ENCODE measurements at places on chromosomes 16 and 17.

DNA sequence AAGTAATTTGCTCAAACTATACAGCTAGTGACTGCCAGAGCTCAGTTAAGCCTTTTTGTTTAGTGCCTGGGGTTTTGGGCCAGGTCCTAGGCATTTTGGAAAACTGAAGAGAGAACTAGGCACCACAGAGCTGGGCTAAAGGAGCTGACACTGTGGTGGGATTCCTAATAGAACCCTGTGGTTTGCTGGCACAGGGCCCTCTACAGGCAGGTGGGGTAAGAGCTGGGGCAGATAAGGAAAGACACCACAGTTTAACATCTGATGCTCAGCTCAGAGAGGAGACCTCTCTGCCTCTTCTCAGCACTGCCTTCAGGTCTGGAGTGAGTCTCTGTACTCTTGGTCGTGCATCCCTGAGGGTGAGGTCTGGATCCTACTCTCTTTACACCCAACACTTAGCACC, 121.2 kb downstream of the SNX11 start:
- DNase-seq, result no peak

GRCh38 chr17:78345791-78346494, 13.9 kb downstream of the SOCS3 start:
- no peak for DNase-seq

DNA sequence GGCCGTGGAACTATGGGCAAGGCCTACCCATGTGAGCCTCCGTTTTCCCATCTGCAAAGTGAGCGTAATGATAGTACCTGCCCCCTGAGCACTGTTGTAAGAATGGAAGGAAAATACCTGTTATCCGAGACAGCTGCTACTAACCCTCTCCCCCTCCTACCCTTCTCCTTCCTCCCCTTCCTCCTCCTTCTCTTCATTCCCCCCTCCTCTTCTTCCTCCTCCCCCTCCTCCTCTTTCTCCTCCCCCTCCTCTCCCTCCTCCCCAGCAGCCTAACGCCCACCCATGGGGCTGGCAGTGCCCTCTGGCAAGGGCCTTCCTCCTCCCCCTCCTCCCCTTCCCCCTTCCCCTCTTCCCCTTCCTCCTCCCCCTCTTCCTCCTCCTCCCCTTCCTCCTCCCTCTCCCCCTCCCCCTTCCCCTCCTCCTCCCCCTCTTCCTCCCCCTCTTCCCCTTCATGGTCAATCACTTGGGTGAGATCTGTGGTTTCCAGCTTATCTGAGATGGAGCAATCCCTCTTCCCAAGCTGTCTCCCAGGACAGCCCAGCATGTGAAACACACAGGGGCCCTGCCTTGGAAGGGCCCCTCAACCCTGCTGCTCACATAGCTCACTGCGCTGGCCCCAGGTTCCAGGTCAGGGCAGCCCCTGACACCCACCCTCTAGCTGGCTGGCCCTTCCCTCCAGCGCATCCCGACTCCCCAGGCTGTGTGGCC, 6.4 kb downstream of the ZFPM1 start:
- no peak for DNase-seq

GRCh38 chr16:85879975-85880831, 18.8 kb upstream of the IRF8 start:
- no peak for DNase-seq

- no peak for DNase-seq
Observed at GRCh38 chr16:56921571-56921970, 10.4 kb upstream of the HERPUD1 start.

GRCh38 chr16:81842564-81843242, 63.6 kb downstream of the PLCG2 start:
- no peak for DNase-seq

DNA sequence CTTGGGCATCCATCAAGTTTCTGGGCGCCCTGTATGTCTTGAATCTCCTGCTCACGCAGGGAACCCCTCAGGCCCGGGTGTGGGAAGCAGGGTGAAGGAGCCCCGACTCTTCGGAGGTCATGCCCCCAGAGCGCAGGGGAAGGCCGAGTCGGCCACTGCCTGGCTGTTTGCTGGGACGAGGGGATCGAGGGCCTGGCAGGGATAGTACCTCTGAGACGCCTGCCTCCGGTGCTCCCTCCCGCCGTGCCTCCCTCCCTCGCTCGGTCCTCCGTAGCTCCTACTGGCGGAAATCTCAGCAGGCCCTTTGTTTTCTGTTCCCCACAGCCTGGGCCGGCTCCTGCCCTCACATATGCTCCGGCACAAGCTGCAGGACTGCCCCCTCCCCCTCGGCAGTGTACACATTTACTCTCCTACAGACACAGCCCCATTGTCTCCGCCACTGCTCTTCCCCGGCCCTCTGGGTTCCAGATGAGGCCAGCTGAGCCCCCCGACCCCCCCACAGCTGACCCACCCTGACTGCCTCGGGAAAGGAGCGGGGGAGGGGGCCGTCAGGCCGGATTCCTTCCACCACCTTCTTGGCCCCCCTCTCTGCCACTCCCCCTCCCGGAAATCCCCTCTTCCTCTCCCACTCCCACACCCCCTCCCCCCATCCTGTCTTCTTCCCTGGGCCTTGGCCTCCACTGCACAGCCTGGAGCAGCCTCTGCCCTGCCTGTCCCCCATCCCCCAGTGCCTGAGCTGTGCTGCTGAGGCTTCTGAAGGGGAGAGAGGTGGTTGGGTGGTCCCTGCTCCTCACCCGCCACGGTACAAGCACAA, 1.4 kb downstream of the TRAF4 start:
- peak; percentile 72 for DNase-seq

- DNase-seq, result no peak
Observed at GRCh38 chr16:5479926-5480325, 382.3 kb upstream of the EEF2KMT start.

GRCh38 chr17:72338847-72339790, 218.3 kb downstream of the SOX9 start:
- no peak for DNase-seq

DNA sequence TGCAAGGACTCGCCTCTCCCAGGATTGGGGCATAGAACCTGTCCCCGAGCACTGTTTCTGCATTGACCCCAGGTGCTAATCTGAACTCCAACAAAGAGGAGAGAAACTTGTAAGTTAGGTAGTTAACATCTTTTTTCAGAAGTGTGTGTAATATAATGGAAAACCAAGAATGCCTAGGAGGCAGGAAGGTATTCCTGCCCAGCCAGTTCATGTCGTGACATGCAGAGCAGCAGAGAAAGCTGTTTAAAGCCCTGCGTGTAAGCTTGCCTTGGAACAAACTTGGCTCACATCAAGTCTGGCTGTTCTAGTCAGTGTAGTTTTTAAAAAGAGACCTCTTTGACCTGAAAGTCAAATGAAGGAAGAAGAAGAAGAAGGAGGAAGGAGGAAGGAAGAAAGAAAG, 2.1 kb upstream of the GNA13 start:
- no peak for DNase-seq

- no peak for DNase-seq
Observed at GRCh38 chr16:82542714-82543113, 84.1 kb upstream of the CDH13 start.

DNA sequence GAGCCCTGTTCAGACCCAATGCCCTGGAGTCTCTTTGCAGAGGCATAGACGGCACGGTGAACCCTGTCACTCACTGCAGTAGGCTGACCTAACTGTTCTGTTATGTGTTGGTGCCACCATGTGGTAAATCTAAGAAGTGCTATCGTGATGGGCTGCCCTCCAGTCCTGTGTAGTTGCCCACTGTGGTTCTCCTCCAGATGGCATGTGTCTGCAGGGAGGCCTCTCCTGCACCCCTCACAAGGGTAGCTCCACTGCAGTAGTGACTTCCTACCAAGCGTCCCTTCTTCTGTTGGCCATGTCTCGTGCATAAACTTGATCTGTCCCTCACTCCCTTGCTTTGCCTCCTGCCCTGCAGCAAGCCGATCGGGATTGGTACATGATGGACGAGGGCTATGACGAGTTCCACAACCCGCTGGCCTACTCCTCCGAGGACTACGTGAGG, 5.8 kb downstream of the DHX38 start:
- peak; percentile 32 for DNase-seq

DNA sequence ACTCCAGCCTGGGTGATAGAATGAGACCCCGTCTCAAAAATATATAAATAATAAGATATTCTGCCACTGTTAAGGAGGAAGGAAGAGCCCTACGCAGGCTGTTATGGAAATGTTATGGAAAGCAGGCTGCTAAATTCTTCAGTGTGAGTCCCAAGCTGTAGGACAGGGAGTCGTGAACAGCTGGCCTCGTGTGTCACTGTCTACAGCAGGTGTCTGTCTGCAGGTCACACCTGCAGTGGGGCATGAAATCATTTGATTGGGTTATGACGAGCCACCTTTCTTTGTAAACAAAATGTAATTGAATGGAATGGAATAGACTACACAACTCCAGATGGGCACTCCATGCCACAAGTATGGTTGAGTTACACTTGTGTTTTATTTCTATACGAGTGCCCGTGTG, 15.6 kb upstream of the LITAF start:
- no peak for DNase-seq

DNA sequence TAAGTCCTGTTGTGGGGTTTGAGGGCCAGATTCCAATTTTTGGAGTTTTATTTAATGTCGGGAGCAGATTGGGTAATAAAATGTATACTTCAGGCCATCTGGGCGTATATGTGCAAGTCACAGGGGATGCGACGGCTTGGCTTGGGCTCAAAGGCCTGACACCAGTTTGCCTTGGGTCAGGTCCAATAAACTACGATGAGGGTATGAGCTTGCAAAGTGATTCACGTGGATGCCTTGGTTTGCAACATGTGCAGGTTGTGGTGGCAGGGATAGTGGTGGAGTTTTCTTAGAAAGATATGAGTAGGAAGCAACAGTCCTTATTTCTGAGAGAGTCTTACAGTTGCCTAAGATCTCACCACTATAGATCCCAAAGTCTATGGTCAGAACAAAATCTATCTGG, 157.0 kb upstream of the CDH11 start:
- no peak for DNase-seq

GRCh38 chr17:74859459-74860228, at the start of gene GRIN2C:
Gene GRIN2C (minus strand): TSS chr17:74859885. CDS start chr17:74855092, 4,793 bp downstream.
- DNase-seq, result no peak

- no peak for DNase-seq
Observed at GRCh38 chr16:86880316-86881117, 302.2 kb downstream of the FOXL1 start.

DNA sequence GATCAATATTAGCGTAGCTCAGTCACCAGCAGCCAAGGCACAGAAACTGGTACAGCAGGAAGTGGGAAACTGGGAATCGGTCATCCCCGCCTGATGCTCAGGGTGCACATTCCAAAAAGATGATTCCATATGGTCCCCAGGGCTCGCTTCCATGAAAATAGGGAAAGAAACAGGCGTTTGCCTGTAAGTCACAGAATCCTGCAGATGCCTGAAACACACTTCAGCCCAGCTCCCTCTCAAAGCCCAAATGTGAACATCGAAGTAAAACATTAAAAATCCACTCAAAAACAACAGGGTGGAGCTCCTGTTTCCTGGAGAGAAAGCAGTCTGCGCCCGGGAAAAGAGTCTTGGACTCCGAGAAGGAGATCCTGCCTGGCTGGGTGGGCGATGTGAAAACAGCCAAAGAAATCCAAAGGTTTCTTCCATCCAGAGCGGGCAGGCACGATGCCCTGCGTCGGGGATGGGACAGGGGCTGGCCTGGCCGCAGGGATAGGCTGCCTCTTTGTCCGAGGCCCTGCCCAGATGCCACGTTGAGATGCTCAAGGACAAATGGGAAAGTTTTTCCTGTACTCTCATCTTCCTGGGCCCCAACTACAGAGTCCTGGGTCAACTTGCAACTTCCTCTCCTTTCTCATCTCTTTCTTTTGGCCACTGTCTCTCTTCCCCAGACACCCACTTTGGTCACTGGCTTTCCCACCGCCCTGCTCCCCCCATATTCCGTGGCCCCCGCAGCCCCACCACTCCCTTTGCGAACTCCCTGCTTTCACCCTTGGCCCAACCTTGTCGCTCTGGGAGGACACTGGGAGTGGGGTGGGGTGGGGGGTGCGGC, 743 bp downstream of the WIPI1 start:
- DNase-seq, result peak; percentile 53

DNA sequence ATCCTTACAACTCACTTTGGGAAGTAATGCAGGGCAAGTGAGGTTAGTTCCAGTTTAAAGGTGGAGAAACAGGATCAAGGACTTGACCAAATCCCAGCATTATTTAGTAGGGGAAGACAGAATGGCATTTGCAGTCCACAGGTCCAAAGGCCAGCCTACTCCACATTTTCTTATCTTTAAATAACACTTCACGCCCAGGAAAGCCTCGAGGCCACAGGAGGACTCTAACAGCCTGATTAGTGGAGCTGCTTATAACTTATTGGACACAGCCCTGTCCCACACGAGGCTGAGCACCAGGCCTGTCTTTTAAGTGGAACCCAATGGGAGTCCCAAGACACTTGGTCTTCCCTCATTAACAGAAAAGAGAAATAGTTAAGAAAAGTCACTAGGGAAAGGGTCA, 12.1 kb upstream of the HYDIN start:
- DNase-seq, result no peak

DNA sequence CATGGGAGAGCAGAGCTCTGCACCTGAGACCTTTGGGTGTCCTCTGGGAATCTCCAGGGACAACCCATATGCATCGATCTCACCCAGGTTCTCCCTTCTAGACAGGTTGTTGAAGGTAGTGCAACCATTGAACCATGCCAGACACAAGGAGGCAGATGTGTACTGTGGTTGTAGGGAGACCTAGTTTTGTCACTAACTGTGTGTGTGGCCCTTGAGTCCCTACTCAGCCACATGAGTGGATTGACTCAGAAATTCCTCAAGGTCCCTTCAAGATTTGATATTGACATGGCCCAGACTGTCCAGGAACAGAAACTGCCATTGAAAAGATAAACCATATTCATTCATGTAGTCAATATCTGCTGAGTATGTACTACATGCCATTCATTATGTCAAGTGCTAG, 396.4 kb upstream of the CCL2 start:
- DNase-seq, result no peak

- DNase-seq, result peak; percentile 52
Observed at GRCh38 chr16:67396159-67397035, 3.1 kb upstream of the TPPP3 start.

- DNase-seq, result no peak
Observed at GRCh38 chr17:31308372-31309334, 5.2 kb downstream of the EVI2B start.

- DNase-seq, result no peak
Observed at GRCh38 chr16:88331989-88332920, 50.5 kb upstream of the ZNF469 start.
